ENCODE measurements at places on chromosomes 12 and 14. TPM values are rescaled to one million over a fixed set of nuclear protein-coding genes. Genes with fewer than 3 reads are reported as not detected.

The TAS2R31 gene
- 3.2 TPM for total RNA-seq

The PDE3A gene
- not detected for total RNA-seq

DNA sequence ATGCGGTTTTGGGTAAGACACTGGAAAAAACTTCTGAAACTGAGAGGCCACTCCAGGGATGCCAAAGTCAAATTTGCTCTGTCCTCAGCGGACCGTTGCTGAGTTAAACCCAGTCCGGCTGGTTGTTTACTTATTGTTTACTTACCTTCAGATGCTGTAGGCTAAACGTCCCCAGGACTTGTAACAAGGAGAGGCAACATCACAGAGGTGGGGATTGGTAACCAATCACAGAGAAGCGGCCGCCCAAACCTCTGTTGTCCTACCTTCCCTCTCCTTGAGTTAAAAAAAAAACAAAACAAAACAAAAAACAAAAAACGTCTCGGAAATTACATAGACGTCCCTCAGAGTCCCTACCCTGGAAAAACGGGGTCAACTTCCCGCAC is 380 bp downstream of the ANO2 start:
- DNase-seq, result no peak

DNA sequence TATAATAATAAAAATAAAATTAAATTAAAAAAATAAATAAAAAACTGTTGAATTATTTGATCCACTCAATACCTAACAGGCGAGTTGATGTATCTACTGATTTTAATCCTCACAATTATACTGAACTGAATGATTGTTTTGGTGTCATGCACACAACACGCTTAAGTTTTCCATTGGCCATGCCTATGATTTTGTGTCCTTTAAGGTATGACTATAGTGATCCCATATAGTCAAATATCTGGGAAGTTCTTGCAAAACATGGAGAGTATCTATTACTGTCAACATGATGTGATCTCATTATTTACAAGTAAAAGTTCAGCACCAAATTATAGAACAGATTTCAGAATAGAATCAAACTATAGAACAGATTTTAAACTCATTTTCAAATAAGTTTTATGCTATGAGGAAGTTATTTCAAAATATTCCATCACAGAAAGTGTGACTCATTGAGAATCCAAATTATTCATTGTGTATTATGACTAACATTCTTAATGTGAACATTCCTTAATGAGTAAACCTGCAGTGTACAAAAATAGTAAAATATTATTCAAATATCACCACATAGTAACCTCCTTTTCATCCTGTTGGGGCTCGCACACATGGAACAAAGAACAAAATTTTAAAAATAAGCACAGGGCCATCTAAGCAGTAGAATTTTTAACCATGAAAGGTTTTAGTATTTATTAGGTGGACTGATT is 190.4 kb downstream of the SLC25A21 start:
- DNase-seq, result no peak

The HOXC6 gene
- total RNA-seq, result not detected

The FAM161B gene
- total RNA-seq, result 6.5 TPM

GRCh38 chr12:93425736-93426411 is 15.9 kb downstream of the UBE2N start:
- no peak for DNase-seq

The CEBPE gene
- 0.84 TPM for total RNA-seq

DNA sequence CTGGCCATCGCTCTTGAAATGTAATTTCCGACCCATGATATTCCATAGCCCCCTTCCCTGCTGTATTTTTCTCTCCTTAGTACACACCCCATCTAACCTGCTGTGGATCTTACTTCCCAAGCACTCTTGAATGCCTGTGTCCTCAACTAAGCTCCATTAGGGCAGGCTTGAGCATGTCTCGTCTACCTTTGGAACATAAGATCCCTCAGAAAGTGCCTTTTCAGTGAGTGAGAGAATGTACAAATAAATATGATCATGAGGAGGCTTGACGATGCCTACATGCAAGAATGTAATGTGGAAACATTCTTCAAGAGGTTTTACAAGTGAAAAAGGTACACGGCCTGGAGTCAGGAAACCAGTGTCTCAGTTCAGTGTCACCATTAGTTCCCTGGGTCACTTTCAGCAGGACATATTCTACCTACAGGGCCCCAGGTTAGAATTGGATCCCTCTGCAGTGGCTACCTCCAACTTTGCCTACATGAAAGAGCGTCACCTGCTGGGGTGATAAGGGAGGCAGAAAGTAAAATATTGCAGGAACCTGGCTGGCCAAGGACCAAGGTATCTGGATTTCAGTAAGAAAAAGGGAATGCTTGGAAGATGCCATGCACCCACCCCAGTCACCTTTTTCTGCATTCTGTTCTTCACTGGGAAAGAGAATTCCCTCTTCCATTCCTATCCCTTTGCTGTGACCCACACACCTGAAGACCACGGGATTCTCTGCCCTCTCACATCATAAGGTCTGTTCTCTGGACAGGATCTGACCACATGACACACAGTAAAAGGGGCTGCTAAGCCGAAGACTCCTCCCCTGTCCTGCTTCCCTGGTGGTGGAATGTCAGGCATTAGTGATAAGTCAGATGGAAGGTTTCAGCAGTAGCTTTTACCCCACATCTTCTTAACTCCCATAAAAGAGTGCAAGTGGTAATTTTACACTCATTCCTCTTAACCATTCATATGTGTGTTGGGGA is 24.6 kb upstream of the SERPINA1 start:
- no peak for DNase-seq

The SYNDIG1L gene
- total RNA-seq, result not detected

DNA sequence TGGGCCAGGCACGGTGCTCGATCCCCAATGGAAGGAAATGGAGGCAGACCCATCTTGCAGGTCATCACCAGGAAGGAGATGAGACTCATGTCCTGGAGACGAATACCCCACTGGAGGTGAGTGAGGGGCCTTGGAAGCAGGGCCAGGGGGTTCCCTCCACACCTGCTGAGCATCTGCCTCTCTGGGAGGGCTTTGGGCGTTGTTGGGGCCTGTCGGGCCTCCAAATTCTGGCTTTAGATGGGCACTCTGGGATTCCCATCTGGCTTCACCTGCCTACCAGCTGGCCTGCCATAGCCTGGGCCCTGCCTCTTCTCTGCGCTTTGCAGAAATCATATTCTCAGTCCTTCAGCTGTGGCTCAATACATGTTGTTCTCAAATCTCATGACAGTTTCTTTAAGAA is 13.9 kb downstream of the RTL1 start:
- DNase-seq, result no peak

DNA sequence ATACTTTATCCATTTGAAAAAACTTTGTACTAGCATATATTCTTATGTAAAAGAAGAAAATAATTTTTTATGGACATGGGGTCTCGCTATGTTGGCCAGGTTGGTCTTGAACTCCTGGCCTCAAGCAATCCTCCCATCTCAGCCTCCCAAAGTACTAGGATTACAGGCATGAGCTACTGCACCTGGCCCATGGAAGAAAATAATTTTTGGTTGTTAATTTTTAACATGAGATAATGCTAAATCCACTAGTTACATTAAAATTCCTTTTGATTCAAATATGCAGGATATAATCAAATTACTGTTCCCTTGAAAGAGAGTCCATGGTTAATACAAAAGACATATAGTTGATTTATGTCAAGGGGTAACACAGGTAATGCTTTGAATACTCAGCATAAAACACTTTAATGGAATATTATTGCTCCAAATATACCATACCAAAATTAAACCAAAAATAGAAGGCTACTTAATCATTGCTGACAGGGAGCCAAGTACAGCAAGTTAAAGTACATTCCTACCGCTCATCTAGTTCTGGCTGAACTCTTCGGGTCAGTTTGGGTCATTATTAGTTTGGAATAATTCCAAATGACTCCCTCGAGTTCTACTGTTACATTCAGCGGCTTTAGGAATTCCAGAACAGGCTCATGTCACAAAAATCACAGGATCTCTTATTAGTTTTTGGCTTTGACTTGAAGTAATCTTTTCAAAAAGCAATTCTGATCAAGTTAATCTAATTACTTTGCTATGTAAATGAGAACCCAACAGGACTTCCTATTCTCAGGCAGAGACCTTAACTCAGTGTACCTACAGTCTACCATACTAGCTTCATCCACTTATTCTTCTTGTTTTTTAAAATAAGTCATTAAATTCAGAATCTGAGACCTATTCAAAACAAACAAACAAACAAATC is 6.1 kb downstream of the SOS2 start:
- DNase-seq, result no peak

The TGM1 gene
- total RNA-seq, result 11.0 TPM

The LIN7A gene
- not detected for total RNA-seq

DNA sequence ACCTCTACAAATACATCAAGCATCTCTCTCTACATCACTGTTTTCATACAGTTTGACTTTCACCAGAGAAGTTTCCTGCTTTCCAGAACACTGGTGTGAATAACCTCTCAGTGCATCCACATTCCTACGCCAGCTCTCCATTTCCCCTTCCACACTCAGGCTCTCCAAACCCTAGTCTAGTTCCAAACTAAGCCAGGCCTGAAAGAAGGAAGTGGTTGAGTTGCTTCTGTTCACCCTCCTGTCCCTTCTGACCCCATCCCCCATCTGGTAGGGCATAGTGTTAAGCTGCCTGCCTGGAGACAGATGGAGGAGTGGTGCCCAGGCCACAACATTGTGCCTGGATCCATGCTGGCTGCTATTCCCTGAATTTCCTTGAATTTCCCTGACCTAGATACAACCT is 132.4 kb downstream of the GPR65 start:
- no peak for DNase-seq

GRCh38 chr14:22890416-22890815 is 7.4 kb downstream of the REM2 start:
- DNase-seq, result no peak

The RACGAP1 gene
- 10.4 TPM for total RNA-seq

DNA sequence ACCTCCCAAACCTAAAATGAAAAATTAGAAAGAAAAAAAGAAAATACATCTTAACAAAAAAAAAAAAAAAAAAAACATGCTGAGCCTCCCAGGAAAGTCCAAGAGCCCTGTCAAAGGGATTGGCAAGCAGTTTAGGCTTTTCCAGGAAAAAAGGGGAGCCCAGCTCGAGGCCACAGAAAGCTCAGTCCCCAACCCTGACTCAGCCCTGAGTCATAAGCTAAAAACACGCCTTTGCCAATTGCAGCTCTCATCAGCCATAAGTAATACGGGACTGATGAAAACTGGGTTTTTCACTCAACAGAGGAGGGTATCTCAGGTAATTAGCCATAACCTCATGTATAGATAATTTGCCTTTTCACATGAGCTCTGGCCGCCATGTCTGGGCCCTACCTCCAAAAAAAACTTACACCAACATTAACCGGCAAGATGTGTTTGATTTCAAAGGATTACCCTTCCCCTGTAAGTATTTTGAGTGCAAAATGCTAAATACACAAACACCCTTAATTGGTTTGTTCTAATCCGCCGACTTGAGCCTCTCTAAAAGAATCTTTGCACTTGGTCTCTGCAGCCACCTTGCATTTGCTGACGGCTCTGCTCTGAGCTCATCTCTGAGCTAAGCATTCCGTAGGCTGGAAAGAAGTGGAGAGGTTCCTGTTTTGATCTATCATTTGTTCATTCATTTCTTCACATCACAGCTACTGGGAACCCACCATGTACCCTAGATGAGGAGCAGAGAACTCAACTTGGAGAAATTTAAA is 319.2 kb downstream of the BCL11B start:
- DNase-seq, result no peak
